ENCODE measurements at places on chromosomes 11 and 22. TPM values are rescaled to one million over a fixed set of nuclear protein-coding genes. Genes with fewer than 3 reads are reported as not detected.

DNA sequence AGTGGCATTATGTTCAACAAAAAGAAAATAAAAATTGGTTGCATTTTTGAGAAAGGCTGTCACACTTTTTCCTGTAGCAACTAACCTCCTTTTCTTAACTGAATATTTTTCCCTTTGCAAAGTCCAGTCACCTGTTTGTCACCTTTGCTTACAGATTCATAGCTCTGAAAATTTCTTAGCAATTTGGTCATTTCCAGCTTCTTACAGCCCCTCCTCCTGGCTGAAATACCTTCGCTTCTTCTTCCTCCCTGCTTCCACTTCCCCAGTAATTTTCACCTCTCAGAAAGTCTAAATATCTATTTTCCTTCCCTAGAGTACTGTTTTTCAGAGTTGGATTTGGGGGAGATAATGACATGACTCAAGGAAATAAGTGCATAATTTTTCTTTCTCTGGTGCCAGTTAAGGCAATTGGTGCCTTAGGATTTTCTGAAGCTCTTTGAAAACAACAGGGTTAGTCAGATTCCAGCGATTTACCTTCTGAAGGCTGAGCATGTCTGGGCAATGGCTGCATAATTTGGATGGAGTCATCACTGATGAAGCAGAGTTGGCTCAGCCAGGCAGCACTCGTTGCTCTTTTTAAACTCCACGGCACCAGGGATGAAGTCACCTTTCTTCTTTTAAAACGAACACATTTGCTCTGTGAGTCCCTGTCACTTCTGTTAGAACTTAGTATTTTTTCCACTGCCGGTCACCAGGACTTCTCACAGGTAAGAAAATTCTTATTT, 62.1 kb upstream of the AMOTL1 start:
- DNase-seq: no peak

DNA sequence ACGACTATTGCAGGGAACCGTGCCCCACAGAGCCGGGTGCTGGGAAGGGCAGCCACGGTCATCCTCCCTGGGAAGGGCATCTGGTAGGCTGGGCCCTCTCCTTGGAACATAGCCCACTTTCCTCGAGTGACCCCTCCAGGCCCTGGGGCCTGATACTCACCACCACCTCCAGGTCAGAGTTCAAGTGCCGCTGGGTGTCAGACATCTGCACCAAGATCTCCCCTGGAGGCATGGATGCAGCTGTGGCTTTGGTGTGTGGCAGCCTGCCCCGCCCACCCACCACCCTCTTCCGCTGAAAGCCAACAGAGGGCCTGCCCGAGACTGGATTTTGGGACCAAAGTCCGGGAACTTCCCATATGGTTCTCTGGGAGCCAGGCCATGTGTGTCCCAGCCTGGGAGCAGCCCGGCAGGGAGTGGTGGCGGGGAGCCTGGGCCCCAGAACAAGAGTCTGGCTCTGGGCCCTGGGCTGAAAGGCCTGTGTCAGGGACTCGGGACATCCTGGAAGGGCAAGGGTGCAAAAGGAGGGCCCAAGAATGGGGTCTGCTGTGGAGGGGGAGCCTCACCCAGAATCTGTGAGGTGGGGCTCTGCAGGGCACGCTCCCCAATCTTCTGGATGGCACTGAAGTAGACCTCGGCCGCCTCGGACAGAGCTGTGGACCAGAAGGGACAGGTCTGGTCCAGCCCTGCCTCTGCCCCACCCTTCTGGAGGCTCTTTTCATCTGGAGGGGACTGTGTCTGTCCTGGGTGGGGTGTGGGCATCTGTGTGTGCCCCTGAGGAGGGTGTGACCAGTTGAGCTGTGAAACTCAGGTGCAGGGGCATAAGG, 2.6 kb downstream of the BAIAP2L2 start:
- no peak for DNase-seq

DNA sequence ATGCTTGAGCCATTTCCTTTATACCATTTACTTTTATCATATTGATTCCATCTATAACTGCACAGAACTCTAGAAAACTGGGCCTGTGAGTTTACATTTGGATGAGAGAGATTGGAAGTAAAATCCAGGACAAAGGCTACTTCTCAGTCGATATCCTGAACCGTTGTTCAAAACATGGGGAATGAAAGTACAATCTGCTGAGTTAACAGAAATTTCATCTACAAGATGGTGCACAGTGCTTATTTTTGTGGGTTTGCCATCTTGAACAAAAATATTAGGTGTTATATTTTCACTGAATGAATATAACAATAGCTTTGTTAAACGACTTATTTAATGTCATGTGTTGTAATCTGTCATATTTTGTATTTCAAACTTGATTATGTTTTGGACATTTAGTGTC, 622.6 kb downstream of the LUZP2 start:
- no peak for DNase-seq

The KRTAP5-7 gene
- 0.25 TPM for total RNA-seq

The CATSPER1 gene
- not detected for total RNA-seq

DNA sequence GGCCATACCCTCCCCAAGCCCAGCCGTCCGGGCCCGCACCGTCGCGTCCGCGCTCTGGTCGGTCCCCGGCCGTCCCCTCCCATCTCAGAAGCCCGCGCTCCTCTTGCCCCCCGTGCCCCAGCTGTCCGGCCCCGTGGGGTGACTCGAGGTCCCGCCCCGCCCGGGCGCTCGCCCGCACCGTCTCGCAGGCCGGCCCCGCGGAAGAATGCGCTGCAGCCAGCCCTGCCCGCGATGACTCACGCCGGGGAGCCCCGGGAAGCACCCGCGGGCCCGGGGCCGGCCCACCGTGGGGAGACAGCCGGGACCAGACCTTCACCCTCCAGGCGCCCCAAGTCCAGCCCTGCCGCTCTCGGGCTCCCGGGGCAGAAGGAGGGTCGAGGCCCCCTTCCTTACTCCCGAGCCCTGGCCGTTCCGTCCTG, 320 bp upstream of the PHLDA2 start:
- DNase-seq: no peak

Data from mesothelial cell of epicardium (in vitro differentiated cells).